CD4-positive, CD25-positive, alpha-beta regulatory T cell (primary cell): ENCODE measurements at places on chromosomes 6 and 20. TPM values are rescaled to one million over a fixed set of nuclear protein-coding genes. Genes with fewer than 3 reads are reported as not detected.

GRCh38 chr20:60658681-60659080 lies 593.4 kb upstream of the CDH4 start:
- DNase-seq = no peak

The PI16 gene
- 31.9 TPM for polyA plus RNA-seq

DNA sequence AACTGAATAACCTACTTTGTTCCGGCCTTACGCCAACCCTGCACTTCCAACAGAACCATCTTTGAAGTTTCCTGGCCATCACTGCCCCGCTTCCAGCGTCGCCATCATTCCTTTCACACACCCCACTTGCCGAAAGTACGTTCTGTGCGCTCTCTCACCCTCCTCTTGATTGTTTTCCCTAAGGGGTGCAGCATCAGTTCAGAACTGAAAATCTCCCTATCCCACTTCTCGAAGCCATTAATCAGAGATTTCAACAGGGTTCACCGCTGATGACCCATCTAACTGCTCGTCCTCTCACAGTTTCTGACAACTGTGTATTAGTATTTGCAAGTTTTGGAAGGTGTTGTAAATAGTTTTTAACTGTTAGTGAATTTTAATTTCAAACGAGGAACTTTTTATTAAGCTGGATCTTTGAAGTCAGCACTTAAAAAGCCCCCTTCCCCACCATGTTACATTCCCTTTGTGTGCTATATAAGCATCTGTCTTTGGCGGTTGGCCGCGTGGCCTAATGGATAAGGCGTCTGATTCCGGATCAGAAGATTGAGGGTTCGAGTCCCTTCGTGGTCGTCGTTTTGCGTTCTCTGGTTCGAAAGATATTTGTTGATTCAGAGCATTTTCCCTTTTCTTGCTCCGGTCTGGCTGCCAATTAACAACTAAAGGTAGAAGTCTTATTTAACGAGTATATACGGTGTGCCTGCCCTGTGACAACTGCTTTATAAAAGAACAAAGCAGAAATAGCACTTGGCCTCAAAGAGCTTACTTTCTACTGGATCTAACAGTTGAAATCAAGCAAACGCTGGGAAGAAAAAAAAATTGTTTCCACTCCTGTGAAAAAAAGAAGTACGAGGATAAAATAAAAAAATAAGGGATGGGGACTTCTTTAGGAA lies 42.6 kb downstream of the TRIM27 start:
- peak; percentile 57 for DNase-seq

- no peak for DNase-seq
Observed at GRCh38 chr6:21256197-21256596, 337.4 kb upstream of the SOX4 start.

DNA sequence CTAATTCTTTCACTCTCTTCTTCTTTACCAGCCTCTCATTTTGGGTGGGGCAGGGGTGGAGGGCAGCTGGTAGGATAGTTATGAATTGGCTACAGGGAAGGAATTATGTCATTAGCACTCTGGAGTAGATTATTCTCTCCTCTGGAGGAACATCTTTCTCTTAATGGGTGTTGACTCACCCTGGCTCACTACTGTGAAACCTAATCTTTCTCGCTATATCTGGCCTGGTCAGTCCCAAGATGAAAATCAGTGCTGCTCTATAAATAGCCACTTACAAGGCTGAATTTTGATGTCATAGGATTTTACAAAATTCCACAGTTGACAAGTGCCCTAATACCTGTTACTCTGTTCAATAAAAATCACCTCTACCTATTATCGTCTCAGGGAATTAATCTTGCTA lies 151.3 kb downstream of the COL9A1 start:
- DNase-seq = no peak

- DNase-seq = no peak
Observed at GRCh38 chr6:109644131-109644530, 46.9 kb downstream of the AK9 start.

The HAO1 gene
- polyA plus RNA-seq = not detected

DNA sequence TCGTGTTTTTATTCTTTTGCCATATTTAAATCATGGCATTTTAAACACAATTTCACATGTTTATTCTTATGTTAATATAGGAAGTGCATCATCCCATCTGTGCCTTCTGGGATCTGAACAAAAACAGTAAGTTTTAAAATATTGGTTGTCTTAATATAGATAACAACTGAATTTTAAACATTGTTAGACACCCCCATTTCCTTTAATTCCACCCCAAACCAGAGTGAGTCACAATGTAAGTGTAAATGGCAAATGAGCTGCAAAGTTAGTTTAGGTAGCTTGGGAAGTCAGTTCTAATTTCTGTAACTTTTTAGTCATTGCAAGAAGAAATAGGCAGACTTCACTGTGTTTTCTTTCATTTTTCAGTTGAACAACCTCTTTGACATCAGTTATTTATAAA lies 108.0 kb downstream of the ADGRG6 start:
- DNase-seq = no peak

DNA sequence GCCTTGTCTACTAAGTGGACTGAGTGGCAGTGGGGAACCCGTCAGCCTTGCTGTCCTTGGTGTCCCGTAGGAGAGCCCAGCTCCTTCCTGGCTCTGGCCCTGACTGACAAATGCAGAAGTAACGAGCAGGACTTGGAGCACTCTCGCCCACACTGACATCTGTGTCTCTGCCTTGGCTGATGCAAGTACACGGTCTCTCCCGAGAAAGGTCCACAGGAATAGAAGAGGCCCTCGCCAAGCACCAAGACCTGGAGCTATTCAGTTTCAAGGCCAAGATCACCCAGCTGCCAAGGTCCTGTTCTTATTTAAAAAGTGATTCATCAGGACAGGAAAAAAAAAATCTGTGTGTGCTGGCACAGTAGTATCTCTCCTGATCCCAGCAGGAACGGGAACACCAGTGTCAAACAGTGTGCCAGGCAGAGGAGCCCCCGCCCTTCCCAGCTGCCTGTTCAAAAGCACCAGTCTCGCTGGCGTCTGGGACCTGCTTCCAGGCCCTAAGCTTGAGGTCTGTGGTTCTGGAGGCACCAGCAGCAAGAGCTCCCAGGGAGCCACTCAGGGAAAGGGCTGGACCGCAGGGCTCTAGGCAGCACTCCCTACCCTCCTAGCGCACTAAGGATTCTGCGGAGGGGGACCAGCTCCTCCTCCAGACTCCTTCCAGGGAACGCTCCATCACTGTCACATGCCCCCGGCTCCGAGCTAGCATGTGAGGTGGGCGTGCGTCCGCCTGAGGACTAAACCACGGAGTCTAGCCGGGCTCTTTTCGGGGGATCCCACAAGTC lies 376.9 kb downstream of the RNGTT start:
- no peak for DNase-seq

DNA sequence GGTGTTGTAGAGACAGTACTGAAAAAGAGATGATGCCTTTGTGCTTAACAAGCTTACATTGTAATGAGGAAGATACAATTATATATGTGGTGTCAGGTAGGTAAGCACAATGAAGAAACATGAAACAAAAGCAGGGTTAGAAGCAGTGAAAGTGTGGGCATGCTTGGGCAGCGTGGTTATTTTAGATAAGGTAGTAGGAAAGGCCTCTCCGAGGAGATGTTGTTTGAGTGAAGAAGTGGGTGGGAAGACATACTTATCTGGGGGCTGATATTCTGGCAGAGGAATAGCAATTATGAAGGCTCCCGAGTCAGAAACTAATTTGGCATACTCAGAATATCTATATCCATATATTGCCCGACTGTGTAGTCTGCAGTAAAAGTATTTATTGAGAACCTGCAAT lies 4.7 kb downstream of the CDKAL1 start:
- DNase-seq = no peak

The WFDC12 gene
- polyA plus RNA-seq = not detected

DNA sequence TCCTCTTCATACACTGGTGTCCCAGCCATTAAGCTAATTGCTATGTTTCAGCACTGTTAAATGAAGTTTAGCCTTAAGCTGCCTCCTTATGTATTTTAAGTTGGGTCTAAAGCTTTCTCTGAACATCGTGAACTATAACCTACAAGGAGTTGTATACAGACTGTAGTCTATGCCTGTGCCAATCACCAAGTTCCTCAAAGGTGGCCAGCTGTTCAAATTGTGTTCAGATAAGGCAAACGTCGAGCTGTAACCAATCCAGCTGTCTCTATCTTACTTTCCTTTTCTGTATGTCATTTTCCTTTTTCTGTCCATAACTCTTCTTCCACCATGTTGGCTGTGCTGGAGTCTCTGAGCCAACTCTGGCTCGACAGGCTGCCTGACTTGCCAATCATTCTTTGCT lies 199.6 kb downstream of the OGFRL1 start:
- no peak for DNase-seq

The GPR6 gene
- not detected for polyA plus RNA-seq

GRCh38 chr6:61555993-61556392 lies 730.0 kb downstream of the KHDRBS2 start:
- no peak for DNase-seq

The IL17A gene
- polyA plus RNA-seq = 0.17 TPM

DNA sequence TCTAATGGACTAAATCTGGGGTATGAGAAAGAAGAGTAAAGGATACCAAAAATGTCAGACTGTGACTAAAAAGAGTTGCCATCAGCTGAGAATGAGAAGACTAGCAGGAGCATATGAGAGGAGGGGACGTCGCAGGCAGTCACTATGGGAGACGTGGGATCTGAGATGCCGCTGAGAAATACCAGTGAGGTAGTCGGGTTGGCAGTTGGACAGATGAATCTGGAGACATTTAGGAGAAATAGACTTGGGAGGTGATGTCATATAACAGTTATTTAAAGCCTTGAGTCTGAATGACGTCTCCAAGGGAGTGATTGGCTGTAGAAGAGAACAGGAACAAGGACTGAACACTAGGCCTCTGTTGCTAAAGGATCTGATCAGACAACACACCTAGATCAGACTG lies 51.5 kb upstream of the TRIM26 start:
- DNase-seq = no peak

DNA sequence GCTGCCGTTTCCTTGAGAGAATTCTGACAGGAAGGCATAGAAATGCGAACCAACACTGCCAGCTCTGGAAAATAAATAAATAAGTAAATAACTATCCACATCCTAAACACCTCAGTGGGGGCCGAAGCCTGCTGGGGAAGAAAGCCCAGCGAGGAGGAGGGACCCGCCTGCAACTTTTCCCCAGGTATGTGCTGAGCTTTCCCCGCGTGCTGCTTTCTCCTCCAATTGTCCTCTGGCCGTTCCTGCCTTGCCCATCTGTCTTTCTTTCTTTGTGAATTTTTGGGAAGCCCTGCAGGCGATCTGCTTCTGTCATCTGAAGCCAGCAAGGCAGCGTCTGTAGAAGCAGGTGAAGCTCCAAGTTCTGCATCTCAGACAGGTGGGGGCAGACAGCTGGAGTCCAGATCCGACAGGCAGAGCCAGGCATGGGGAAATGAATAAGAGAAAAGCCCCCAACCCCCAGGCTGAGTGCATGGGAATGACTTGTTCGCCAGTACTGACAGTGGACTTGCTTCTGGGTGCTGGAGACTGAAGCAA lies 49.2 kb upstream of the IL17A start:
- no peak for DNase-seq

The TSPO2 gene
- not detected for polyA plus RNA-seq

DNA sequence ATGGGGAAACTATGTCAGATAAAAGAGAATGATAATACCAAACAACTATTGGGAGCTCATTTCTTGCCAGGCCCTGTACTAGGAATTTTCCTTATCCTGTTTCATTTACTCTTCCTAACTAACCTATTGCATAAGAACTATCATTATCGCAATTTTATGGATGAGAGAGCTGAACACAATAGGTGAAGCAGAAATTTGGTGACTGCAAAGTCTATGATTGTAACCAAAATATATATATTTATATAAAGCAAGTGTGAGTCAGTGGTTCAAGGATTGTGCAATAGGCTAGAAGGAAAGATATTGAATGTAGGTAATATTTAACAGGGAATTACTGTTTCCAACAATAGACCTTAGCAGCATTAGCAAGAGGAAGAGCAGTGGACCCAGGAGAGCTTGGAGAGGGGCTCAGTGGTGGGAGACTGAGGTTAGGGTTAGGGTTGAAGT lies 181.1 kb upstream of the TENT5A start:
- DNase-seq = no peak

GRCh38 chr6:158475344-158476302 lies 84.3 kb upstream of the TMEM181 start:
- DNase-seq = no peak

DNA sequence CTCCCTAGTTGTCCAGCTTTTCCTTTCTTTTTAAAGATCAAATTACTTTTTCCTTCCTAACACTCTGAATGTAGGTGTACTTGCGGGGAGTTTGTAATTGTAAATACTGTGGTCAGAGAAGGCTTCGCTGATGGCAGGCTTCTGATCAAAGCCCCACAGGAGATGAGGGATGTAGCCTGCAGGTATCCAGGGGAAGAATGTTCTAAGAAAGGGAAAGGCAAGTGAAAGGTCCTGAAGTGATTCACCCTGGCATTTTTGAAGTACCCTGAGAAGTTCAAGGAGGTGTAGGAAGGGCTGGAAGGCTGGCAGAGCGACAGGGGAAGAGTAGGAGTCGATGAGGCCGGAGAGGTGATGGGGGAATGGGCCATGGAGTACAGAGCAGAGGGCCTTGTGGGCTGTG lies 38.2 kb upstream of the CCN6 start:
- no peak for DNase-seq

- DNase-seq = no peak
Observed at GRCh38 chr6:16486661-16487060, 248.3 kb downstream of the GMPR start.

DNA sequence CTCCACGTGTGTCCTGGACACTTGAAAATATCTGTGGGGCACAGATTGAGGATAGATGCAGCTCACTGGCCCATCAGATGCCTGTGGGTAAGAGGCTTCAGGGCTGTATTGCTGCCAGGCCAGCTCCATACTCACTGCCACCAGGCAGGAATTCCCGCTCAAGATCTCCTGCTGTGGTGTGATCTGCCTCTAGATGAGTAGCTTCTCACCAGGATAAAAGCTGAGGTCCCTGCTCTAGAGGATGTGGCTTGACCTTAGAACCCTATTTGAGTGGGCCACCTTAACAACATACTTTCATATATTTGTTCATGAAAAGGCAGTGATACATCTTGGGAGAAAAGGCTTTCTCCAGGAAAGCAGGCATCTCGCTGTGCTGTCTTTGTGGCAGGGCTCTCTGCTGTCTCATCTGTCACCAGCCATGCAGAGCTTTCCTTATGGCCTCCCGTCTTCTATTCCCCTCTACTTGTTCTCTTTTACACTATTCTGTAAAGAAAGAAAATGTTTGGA lies 165.7 kb upstream of the RNF217 start:
- DNase-seq = no peak

The KIFC1 gene
- polyA plus RNA-seq = 1.4 TPM

- DNase-seq = no peak
Observed at GRCh38 chr6:90805619-90806155, 218.8 kb upstream of the MAP3K7 start.

DNA sequence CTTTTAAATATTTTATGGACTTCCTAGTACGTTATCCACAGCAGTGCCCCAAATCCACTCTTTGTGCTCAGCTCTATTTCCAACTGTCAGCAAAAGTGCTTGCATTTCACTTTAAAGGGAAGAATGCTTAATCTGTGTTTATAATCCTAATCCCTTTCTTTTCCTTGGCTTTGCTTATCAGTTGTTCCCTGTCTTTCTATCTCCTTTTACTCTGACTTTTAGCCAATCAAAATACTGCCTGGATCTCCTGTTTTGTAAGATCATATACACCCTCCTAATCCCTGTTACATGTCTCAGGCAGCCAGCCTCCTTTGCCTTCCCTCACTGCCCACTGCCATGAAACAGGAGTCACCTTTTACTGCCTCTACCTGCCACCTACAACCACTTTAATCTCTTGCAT lies 102.9 kb downstream of the AIG1 start:
- DNase-seq = no peak

The LHFPL5 gene
- not detected for polyA plus RNA-seq
